Calu3 (cell line): ENCODE measurements at places on chromosomes 1 and 21. TPM values are rescaled to one million over a fixed set of nuclear protein-coding genes. Genes with fewer than 3 reads are reported as not detected.

DNA sequence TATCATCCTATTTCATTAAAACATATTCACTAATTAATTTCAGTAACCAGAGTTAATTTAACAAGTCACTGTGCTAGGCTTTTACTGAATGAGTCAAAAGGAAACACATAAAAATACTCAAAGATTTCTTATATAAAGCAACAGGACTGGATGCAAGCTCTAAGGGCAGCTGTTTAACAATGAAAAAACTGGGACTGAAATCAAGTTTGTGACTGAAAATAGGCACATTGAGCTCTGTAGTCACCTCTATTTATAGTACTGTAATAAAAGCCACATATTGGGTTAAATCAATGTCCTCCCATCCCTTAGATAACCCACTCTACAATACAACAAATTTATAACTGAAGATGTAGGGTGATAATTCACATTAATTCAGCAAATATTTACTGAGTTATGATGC is 52.4 kb downstream of the SMYD3 start:
- DNase-seq, result no peak
- no peak overlapping the region for H3K27ac ChIP-seq
- H3K4me3 ChIP-seq, result no peak overlapping the region
- H3K27me3 ChIP-seq, result no peaks in the 10 kb centered on the region

DNA sequence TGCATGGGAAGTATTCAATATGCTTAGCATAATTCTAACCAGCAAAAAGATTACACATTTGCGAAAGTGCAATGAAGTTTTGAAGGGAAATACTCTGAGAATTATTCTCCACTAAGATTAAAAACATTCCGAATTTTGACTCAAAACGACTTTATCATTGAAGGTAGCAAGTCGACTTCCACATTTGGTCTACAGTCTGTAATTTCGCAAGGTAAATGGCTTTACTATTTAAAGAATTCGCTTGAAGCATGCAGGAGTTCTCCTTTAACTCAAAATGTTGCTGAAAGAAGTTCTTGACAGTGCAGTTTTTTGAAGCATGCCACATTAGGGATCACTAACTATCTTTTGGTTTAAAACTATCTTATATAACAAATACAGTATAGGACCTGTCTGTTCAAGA is 161.0 kb upstream of the HP1BP3 start:
- peaks cover 5% of the 10 kb centered on the region for H3K36me3 ChIP-seq
- H3K4me1 ChIP-seq, result no peaks in the 10 kb centered on the region
- H3K27ac ChIP-seq, result no peak overlapping the region
- H3K27me3 ChIP-seq, result no peaks in the 10 kb centered on the region
- H3K4me3 ChIP-seq, result no peak overlapping the region

DNA sequence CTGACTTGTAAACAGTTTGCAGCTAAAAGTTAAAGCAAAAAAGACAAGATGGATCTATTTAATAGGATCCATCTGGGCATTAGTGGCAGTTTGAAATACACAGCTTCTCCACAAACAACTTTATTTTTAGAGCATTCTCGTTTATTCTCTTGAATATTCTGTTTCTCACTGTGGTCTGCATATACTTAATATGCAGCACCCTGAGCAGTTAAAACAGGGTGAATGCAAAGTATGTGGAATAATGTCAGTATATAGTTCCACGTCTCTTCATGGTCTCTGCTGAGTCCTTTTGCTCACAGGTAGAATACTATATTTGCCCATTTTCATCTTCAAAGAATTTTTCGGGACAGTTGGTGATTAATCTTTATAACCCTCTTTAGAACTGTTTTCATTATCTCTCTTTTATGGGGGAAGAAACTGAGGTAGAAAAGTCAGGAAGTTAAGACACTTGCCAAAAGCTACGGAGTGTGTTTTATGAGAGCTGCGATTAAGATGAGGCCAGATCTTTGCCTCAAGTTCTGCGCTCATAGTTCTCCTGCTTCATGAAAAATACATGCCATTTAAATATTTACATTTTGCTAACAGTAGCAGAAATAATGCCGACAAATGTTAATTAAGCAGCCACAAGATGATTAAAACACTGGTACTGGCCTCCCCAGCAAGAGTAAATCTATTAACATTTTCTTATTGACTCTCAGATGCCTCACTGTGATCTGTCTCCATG is 115.6 kb downstream of the PTBP2 start:
- no peak overlapping the region for H3K4me3 ChIP-seq
- no peaks in the 10 kb centered on the region for H3K4me1 ChIP-seq
- H3K27me3 ChIP-seq, result no peaks in the 10 kb centered on the region
- H3K27ac ChIP-seq, result no peak overlapping the region

DNA sequence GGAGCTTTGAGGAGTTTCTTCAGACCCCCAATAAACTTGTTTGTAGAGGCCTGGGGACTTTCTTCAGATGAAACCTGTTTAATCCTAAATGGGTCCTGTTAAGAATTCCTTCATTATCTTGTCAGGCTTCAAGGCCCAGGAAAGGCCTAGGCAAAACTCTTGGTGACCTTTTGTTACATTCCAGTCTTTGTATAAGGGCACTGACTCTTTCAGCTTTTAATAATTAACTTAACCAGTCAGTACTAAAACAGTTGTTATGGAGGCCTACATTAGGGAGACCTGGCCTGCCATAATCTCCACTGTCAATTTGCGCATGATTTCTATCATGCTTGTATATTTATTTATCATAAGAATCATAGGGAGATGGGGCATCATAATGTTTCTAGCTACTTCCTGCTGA is 110.2 kb downstream of the FCRL5 start:
- peaks cover 8% of the 10 kb centered on the region for H3K4me1 ChIP-seq
- DNase-seq, result no peak
- no peak overlapping the region for H3K4me3 ChIP-seq
- no peak overlapping the region for H3K27ac ChIP-seq

EPHB2 gene
- 15.6 and 19.3 TPM in 2 replicates for total RNA-seq

- no peak overlapping the region for H3K4me3 ChIP-seq
- no peaks in the 10 kb centered on the region for H3K4me1 ChIP-seq
- H3K36me3 ChIP-seq, result no peaks in the 10 kb centered on the region
- no peak overlapping the region for H3K27ac ChIP-seq
- no peak for DNase-seq
- H3K27me3 ChIP-seq, result no peaks in the 10 kb centered on the region
Observed at GRCh38 chr1:95438218-95438948, 204.4 kb downstream of the RWDD3 start.

DNA sequence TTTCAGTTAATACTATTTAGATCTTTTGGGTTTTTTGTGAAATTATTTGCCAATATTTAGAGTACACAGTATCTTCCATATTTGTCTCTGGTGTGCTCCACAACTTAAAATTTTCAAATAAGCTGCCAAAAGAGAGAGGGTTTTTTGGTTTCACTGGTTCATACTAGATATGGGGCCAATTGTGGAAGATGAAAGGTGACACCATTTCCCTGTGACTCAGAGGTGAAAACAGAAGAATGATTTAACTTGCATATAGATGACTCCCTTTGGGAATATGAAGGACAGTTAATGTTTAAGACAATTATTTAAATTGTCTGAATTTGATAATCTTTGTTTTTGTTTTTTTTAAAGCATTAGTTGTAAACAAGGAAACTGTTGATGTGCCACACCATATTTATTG is 37.5 kb downstream of the IVNS1ABP start:
- H3K27ac ChIP-seq, result no peak overlapping the region
- H3K4me1 ChIP-seq, result peaks cover 6% of the 10 kb centered on the region
- no peak for DNase-seq

NTRK1 gene
- not detected in 2 replicates for total RNA-seq
